SJSA1 (cell line): ENCODE measurements at places on chromosomes 6 and 20.

DNA sequence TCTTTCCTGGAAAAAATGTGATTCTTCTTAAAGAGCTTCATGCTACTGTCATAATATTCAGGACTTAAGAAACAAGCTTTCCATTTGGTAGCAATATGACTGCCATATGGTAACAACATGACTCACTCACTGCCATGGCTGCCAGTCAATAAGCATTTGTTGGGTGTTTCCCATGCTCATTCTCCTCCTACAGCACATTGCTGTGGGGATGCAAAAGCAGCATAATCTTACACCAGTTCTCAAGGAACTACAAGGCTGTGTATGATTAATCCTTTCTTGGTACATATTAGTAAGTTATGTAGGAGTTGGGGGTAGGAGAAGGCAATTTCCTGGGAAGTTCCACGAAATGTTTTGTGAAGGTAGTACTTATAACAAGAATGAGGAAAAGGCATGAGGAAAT is 76.7 kb downstream of the CEP162 start:
- no peak for DNase-seq

DNA sequence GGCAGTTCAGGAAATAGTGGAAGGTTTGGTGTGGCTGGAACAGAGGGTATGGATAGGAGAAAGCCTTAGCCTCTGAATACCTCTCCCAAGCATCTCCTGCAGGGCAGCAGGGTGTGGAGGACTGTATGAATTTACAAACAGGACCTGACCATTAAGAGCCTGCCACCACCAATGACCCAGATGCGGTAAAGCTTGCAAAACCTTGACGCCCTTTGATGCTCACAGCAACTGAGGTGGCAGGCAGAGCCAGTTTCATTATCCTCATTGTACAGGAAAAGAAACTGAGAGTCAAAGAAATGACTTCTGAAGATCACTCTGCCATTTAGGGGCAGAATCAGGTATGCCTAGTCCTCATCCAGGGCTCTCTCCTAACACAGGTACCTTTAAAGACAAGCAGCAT is 2.4 kb downstream of the HM13 start:
- DNase-seq, result no peak

DNA sequence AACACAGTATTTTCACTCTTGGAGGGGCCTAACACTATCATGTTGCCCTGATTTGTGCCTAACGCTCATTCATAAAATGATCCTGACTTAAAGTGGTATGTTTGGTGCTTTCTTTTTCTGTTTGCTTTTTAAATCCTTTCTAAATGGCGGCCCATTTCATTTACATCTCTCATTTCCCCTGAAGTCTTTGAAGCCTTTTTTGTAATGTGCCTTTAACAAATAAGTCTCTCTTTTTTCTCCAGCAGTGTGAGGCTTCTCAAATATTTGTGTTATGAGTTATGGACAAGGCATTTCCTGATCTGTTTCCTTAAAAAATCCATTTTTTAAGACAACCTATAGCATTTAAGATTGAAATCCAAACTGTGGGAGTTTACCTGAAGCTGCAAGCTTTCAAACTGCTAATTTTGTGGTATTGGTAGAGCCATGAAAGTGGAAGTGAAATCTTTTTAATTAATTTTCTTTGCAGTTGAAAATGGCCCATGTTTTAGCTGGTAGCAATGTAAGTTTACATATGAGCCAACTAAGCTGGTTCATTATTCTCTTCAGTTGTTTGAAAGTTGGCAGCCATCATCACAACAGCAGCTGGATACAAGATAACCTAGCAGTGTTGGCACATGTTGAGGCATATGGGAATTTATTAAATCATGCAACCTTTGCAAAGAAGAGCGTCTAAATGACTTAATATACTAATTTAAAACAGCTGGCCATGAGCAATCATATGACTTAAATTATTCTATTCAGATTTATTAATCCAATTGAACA is 469.7 kb downstream of the CDKAL1 start:
- peak; percentile 27 for DNase-seq

DNA sequence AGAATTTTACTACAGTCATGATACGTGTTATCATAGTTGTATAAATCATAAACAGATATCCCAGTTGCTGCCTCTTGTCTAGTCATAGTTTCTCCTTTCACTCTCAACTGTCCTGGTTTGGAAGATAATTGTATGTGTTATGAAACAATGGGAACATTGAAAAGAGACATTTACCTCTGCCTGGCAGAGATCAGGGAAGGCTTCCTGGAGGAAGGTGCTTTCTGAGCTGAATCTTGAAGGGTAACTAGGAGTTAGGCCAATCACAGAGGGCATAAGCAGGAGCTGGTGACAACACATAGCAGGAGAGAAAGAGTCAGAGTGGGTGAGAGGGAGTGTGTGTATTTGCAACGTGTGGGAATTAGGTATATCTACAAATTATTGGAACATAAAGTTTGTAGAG is 5.4 kb downstream of the ASXL1 start:
- DNase-seq, result no peak

DNA sequence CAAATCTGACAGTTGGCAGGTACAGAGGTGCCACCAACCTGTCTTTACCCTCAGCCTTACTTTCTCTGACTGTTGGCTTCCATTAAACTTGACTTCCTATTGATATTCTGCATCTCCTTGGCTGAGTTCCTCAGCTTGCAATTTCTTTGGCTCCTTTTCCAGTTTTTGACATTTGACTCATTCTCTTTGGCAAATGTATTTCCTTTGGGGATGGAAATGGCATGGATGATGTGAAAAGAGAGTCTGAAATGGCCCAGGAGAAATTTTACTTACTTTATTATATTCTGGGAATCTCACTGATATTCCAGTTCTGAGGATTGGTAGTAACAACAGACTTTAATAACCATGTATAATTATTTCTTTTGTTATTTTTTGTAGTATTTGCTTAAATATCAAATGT is 255.2 kb downstream of the CD109 start:
- DNase-seq, result no peak

GRCh38 chr6:145723646-145724045 is 11.7 kb downstream of the EPM2A start:
- DNase-seq, result peak; percentile 16

DNA sequence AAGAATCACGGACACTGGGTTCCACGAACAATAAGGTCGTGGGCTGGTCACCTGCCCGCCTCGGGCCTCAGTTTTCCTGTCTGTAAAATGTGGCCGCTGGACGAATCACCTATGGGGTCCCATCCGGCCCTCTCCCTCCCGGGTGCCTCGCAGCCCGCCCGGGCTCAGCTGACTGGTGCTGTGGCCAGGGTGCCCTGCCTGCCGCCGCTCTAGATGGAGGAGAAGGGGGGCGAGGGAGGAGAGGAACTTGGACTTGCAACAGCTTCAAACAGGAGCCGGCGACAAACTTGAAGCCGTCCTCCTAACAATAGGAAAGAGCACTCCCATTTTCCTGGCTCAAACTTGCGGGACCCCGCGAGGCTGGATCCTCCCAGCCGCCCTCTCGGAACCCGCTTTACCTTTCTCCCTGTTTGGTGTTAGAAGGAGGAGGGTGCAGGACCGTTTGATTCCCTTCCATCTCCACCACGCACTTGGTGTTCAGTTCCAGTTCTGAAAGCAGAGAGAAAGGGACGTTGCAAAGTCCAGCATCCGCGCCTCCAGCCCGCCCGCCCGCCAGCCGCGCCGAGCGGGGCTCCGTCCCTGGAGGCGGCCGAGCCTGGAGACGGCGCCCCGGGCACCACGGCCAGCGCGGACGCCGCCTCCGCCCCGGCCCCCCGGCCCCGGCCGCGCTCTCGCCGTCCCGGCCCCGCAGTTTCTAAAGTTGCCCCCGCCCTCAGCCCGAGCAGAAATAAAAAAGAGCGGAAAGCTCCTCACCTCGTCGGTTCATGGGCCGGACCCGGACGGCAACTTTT is 584 bp downstream of the KIF13A start:
- peak; percentile 73 for DNase-seq

- DNase-seq, result no peak
Observed at GRCh38 chr6:117906507-117906957, 532 bp upstream of the SLC35F1 start.

- no peak for DNase-seq
Observed at GRCh38 chr6:72260489-72260888, 361.4 kb upstream of the KCNQ5 start.

- DNase-seq, result no peak
Observed at GRCh38 chr6:46605091-46605797, 47.4 kb downstream of the CYP39A1 start.

GRCh38 chr20:50498071-50498776 is 12.0 kb upstream of the PTPN1 start:
- no peak for DNase-seq

- no peak for DNase-seq
Observed at GRCh38 chr20:52438326-52438963, 246.9 kb upstream of the ZFP64 start.

DNA sequence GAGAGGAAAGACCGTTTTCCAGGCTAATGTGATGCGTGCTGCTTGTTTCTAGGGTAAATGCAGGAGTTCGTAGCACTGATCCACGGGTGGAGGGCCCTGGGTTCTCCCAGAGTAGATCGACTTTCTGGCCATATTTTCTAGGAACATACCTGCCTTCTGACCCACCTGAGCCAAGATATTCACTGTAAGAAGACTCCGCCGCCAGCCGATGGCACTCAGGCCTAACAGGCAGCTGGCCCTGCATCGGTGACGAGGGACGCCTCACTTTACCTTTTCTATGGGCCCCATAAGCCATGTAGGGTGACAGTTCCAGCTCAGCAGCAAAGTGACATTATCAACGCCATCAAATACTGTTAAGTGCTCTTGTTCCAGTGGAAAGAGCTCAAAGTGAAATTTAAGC is 30.2 kb upstream of the FRMD1 start:
- DNase-seq, result no peak

DNA sequence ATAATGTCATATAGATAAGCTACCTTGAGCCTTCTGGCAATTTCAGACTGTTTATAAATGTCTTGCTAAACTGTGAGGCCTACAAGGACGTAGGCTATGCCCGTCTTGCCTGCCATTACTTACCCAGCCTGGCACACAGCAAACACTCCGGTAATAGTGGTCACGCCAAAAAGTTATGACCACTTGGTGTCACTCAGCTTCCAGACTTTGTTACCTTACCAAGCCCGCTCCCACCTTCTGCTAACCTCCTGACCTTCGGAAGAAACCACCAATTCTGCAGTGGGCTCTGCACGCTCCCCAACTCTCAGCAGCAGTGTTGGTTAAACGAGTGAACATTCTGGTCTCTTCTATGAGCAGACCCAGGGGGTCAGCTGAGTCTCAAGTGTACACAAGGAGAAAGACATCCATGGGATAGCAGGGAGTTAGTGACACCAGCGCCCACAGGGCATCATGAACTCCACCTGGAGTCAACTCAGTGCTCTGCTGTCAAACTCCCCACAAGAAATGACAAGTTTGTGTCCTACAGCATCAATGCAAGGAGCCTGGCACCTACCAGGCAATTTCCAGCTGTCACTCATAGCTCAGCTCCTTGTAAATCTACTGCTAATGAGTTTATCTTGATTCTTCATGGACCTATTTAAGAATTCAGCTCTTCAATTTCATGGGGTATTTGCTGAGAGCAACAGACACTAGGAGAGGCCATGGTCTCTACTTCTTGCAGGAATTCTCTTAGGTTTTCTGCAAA is 119.9 kb downstream of the TTLL2 start:
- no peak for DNase-seq

DNA sequence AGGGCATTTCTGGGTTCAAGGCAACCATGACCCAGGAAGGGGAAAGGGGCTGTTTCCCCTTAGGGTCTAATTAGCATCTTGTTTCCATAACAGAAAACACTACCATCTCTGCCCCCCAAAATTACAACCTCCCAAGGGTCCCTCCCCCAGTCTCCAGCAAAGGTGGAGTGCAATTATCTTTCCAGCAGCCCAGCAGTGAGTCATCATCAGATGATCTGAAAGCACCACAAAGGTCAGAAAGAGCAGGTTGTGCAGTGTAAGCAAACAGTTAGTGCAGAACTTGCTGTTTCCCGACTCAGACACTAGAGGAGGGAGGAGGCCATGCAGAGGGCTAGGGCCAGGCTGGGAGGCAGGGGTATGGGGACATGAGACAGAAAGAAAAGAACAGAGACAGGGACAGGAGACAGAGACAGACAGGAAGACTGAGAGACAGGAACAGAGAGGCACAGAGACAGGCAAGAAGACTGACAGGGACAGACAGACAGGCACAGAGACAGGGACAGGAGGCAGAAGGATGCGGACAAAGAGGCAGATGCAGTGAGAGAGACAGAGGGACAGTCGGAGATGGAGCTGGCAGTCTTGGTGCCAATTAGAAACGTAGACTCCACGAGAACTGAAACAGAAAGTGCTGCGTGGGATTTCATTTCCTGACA is 62.5 kb downstream of the PYGB start:
- DNase-seq, result peak; percentile 91

GRCh38 chr6:83113258-83113657 is 45.8 kb downstream of the DOP1A start:
- no peak for DNase-seq

GRCh38 chr6:15389765-15390723 is 144.2 kb downstream of the JARID2 start:
- peak; percentile 47 for DNase-seq

- peak; percentile 87 for DNase-seq
Observed at GRCh38 chr20:49384437-49385434, 97.7 kb downstream of the KCNB1 start.

- DNase-seq, result no peak
Observed at GRCh38 chr20:59104831-59105230, 58.8 kb upstream of the ZNF831 start.

DNA sequence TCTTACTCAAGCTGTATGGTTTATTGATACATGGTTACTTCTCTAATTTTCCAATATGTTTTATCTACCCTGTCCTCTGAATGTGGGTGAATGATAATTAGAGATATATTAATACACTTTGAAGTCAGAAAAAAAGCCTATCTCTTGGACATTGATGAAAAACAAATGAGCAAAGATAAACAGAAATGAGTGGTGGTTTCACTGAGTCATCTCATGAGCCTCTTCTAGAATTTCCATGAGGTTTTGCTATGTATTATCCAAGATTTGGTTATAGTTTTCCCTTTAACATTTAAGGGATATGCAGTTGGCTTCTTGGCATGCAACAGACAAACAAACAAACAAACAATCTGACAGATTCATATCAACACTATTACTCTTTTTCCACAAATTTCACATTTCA is 586.8 kb downstream of the RFPL4B start:
- DNase-seq, result no peak

- no peak for DNase-seq
Observed at GRCh38 chr6:13396241-13396792, 68.0 kb upstream of the TBC1D7 start.

DNA sequence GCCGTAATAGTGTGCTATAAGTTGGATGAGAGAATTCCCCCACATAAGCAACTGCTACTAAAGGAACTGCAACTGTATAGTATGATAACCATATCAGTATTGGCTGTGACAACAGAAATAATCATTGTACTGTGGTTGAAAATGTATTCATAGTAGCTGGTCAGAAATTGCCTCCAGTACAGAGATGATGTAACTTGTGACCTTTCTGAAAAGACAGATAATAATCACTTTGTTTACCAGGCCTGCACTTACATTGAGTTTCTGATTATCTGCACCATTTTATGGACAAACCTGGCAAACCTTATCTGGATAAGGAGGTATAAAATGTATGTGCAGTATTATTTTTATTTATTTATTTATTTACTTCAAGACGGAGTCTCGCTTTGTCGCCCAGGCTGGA is 19.0 kb downstream of the CFAP206 start:
- no peak for DNase-seq
